ENCODE measurements at places on chromosomes 1 and 21.

DNA sequence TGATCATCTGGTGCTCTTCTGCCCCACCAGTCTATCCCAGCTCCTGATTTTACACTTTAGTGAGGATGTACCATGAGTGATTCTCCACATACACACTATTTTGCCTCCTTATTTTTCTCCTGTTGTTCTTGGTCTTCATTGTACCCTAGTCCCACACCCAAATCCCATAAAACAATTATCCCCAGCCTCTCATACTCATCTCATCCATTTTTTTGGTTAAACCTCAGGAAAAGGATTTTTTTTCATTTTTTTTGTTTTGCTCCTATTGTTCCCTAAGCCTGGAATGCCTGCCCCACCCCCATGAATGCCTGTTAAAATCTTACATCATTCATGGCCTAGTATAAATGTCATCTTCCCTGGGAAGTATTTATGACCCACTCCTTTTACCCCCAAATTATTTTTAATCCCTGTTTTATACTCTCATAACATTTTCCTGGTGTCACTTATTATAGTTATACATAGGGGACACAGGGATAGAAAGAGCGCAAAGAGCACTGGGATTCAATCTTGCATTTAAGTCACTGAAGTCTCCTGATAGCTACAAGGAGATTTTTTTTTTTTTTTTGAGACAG, 4.9 kb upstream of the LINGO4 start:
- no peak for DNase-seq

DNA sequence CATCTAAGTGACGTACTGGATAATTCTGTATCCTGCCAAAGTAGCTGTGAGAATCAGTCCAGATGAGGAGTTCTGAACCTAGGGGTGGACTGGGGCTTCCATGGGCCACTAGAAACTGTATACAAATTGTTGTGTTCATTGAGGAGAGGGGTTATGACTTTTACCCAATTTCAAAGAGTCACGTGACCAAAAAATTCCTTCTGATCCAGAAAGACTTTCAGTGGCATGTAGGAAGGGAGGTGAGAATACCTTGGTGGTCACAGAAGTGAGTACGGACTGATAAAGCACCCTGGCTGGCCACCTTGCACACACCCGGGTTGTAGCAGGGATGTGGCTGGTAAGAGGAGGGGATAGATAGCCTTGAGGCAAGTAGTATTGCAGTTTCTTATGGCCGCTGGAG, 60.4 kb downstream of the BCAR3 start:
- no peak for DNase-seq

DNA sequence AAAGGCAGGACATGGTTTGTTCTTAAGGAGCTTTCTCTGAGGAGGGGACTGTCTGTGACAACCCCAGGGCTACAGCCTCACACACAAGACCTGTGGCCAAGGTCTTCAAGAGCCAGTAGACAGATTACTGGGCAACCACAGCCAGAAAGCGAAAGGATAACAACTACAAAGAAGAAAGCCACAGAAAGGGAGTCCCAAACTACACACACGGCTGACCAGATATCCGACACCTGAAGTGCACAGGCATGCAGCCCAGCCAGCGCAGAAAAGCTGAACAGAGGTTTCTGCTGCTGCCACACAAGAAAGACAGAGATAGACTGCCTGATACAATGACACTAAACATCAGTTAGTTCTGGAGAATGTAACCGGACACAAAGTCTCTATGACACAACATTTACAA, 21.4 kb upstream of the NADK start:
- DNase-seq: no peak

DNA sequence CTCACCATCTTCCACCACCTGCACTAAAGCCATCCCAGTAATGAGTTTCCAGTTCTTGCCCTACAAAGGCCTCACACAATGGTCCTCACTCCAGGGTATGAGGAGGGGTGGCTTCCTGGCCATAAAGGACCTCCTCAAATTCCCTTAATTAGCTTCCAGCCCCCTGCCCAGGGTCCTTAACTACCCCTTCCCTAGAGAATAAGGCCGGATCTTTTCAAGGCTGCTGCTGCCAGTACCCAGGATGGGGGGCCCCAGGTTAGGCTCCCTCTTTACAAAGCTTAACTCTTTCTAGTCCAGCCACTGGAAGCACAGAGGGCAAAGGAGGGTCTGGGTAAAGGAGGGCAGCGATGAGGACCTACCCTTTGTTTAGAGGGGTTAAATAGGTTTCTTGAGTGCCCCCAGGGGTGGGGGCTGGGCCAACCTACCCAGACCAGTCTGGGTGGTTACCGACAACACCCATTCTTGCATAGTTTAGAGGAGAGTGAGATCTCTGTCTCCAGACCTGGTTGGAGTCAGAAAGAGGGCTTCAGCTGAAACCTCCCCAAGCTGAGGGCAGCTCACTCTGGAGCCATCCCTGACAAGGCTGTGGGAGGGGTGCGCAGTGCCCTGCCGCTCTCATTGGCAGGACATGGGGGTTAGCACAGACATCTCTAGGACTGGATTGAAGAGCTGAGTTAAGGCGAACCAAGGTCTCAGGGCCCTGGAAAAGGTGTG, 7.1 kb downstream of the BLACAT1 start:
- no peak for DNase-seq

DNA sequence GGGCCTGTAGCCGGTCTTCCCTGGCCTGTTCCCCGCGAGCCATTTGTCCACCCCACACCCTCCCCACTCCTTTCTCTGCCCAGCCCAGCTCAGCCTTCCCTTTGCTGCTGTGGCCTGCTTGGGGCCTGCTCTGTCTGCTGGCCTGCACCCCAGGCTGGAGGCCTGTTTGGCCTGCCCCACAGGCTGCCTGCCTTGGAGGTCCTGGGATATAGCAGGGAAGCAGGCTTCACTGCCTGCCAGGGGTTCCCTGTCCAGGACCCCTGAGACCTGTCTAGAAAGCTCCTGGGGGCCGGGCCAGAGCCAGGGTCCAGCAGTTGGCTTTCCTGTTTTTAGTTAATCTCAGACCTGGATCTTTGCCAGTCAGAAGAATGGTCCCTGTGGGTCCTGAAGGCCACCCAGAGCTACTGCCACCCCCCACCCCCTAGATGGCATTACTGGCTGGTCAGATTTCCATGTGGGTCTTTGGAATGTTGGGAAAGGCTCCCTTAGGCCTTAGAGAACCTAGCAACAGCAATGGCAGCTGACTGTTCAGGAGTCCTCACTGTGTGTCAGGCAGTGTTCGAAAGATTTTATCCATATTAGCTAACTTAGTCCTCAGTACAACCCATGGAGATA, 7.7 kb downstream of the ZNF362 start:
- DNase-seq: no peak

- DNase-seq: no peak
These were observed 123.9 kb downstream of the RRAGC start for GRCh38 chr1:38735651-38736161.

- DNase-seq: no peak
These were observed 77.5 kb upstream of the ACTRT2 start for GRCh38 chr1:2943686-2944260.

DNA sequence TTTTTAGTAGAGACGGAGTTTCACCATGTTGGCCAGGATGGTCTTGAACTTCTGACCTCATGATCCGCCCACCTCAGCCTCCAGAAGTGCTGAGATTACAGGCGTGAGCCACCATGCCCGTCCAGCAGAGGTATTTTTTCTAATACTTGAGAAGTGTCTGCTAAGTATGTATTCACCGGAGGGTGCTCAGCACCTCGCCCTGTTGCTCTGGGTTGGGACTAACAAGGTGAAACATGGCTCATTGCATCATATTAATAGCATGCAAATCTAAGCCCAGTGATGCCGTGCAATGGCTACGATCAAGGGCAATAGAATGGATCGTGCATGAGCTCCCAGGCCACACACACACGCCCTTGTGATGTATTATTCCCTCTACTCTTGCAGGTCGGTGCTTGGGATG, 68.7 kb downstream of the PDE9A start:
- DNase-seq: no peak

DNA sequence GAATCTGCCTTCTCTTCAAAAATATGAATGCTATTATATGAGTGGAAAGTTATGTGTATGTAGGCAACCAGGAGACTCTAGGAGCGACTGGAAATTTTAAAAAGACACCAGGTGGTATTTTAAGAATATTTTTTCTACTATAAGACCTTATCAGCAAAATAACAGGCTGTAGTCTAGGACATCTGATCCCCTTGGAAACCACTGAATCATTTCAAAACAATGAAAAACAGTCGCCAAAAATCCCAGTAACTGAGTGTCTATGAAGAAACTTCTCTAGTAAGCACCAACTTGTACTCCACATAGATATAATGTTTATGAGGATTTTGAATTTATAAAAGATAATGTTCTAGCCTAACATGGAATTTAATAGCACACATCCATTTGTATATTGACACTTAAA, 358.5 kb downstream of the GPATCH2 start:
- no peak for DNase-seq

DNA sequence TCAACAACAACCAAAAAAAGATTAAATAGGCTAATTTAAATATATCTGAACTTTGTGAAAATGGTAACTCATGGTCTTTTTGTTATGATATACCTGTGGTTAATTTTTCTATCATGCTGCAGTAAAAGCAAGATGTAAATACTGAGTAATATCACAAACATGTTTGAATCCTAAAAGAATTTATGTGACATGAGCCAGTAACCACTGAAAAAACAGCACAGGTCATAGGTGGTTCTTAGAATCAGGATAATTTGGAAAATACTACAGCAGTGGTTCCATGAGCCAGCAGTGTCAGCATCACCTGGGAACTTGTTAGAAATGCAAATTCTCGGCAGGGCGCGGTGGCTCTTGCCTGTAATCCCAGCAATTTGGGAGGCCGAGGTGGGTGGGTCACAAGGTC, 4.1 kb downstream of the ATP5IF1 start:
- no peak for DNase-seq

DNA sequence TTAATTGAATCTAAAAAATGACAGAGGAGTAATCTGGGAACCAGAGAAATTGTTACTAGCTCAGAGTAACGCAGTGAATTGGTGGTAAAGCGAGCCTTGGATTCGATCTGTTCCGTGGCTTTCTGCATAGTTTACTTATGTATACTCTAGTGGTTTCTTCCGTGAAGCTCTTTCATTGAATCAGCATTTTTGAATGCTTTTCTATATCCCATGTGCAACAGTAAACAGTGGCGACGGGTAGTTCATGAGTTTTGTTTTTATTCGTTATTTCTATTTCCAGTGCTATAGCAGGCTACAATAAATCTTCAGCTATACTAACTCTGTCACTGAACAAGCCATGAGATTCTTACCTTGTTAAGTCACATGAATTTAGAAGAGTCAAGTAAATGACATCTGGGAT, 14.5 kb upstream of the MAP3K7CL start:
- no peak for DNase-seq

- no peak for DNase-seq
These were observed 284.6 kb downstream of the PTBP2 start for GRCh38 chr1:97006044-97006661.

DNA sequence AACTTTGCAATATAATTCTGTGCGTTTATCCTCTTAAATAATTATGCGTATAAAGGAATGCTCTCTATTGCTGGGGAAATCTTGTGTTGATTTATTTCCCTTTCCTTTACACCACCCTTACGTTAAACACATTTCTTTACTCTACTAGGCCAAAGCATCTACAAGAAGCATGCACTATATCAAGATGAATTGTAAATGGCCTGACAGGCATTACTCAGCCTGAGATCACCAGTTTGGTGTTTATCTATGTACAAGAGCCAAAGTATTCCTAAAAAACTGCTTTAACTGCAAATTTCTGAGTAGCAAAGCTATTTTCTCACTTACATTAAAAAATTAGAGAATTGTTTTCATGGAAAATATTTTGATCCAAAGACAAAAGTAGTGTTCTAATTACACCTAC, 114.8 kb downstream of the TYW3 start:
- no peak for DNase-seq

- DNase-seq: no peak
These were observed 77.3 kb upstream of the ARID1A start for GRCh38 chr1:26618561-26618960.

DNA sequence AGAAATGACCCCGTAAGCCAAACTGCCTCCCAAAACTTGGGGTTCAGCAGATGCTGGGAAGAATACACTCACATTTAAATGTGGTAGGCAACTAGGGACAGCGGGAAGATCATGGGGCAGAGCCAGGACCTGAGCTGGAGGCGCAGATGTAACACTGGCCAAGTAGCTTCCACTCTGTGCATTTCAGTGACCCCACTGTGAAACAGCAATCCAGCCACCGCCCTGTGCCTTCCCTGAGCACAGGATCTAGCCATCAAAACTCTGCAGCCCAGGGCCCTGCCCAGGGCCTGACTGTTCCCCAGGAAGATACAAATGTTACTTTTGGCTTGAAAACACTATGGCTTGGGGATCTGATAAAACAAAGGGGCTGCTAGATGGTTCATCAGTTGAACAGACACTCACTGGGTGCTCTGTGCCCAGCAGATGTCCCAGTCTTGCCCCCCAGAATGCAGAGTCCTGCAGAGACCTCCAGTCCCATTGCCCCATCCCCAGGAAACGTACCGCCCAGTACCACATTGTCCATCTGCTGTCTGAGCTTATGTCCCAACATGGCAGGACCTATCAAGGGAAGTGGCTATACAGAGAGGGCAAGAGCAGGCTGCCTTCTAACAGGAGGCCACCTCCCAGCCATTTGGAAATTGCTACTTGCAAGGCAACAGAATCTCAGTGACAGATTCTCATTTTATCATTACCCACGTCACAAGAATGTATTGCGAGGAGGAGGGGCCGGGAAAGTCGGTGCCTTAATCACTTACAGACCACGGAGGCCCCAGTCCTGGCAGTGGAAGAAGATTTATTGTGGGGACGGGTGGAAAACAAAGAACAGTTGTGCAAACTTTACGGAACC, 124.0 kb downstream of the DMRTB1 start:
- no peak for DNase-seq

GRCh38 chr1:9732123-9732971, 80.8 kb downstream of the PIK3CD start:
- no peak for DNase-seq

DNA sequence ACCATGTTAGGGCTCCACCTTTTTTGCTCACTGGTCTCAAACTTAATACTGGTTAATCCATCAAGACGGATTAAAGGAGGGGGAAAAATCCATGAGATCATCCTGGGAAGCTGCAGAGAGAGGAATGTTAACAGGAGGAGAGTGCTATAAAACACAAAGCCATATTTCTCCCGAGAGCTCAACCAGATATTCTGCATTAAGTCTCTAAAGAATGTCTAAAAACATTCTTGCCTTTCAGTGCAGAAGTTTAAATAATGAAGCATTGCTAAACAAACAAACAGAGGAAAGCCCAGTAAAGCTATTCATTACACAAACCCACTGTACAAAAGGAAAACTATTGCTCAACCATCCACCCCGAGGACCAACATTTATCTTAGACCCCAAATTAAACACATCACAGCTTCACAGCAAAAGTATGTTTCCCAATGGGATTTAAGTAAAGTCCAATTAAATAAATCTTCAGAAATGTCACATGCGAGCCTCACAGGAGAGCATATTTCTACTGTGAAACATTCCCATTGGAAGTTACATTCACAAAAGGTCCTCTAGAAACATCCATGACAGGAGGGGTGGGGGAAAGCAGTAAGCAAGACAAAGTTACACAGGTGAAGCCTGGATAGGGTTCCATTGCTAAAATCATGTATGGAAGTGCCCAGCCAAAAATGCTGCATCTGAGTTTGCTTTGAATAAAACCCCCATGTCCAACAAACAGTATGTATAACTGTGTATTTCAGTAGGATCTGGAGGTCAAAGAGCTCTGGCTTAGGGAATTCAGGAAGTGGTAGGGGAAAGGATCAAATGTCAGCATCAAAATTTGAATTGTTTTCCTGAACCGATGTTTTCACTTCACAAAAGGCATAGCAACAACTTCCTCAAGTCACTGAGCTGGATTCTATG, 23.3 kb downstream of the DUSP10 start:
- DNase-seq: no peak

Data from stimulated activated CD8-positive, alpha-beta memory T cell treated with anti-CD3 and anti-CD28 coated beads, Interleukin-7, amount 100 ng/mL, for 4 hours (primary cell).